ENCODE measurements at places on chromosomes 5 and 9.

DNA sequence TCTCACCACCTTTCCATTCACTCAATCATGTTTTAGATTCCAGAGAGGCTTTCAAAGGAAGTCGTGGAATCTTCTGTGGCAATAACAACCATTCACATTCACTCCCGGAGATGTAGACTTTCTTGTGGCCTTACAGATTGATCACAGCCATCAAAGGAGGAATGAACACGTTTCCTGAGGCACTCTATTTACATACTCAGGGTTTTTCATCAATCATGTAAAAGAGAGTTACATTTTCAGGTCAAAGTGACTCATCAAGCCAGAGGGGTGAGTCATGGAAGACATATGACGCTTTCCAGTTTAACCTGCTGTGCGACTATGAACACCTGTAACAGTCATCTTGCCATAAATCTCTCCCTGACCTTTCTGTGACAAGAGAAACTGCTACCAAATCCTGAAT lies 39.3 kb upstream of the RAD23B start:
- DNase-seq = no peak

GRCh38 chr5:180521101-180521500 lies 26.9 kb downstream of the CNOT6 start:
- no peak for DNase-seq

DNA sequence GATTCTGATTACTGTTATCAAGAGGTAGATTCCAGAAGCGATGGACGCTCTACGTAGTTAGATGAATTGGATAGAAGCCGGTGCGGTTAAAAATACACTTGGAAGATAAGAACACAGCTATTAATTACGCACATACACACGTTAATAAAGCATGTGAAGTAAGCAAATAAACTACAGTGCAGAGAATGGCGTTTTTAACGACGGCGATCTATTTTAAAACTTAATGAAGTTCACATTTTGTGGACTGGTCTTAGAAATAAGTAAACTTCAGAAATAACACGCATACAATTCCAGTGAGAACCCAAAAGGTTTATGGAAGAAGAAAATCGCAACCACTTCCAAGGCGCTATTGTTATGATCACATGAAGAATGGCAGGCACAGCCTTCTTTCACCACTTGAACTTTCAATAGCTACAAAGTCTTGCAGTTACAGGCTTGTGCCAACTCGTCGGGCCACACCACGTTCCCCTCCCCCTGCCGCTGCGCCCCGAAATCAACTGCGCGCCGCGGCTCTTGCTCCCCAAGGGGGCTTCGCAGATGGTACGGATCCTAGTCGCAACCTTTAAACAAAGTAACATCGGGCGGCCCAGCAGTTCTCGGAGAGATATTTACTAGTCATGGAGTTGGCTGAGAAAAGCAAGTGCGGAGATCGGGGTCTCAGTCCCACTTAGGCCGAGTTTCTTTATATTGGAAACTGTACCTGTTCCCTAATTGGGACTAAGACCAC lies 866 bp upstream of the SEMA6A start:
- DNase-seq = no peak

- no peak for DNase-seq
Measured at GRCh38 chr5:17230808-17231525, 13.5 kb downstream of the BASP1 start.

DNA sequence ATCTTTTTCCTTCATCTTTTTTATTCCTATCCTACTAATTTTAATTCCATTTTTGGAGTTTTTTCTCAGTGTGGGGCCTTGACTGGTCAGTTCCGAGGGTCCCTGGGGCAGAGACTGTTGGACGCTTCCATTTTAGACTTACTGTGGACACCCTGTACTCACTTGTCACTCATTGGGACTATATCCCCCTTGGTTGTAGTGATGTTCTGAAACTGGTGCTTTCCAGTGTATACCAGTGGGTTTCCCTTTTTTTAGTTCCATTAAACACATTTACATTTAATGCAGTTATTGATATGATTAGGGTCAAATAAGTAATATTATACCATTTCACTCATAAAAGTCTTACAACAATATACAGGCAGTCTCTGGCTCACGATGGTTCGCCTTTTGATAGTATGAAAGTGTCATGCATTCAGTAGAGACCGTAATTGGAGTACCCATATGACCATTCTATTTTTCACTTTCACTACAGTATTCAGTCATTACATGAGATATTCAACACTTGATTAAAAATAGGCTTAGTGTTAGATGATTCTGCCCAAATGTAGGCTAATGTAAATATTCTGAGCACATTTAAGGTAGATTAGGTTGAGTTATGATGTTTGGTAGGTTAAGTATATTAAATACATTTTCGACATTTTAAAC lies 46.0 kb downstream of the CNOT6 start:
- no peak for DNase-seq

DNA sequence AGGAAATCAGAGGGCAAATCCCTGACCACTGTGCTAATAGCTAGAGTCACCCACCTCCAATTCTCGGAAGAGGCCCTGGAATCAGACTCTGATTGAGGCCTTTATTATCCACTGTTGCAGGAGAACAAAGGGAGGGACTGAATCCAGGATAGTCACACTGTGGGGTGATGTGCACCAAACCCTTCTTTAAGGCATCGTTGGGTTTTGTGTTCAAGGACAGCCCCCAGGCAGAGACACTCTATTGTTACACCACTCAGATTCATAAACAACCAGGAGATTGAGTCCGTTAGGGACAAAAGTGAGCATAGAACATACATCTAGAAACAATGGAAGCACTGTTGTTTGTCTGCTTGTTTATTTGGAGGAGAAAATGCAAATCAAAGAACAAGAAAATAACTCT lies 124.6 kb upstream of the TBCA start:
- DNase-seq = no peak

DNA sequence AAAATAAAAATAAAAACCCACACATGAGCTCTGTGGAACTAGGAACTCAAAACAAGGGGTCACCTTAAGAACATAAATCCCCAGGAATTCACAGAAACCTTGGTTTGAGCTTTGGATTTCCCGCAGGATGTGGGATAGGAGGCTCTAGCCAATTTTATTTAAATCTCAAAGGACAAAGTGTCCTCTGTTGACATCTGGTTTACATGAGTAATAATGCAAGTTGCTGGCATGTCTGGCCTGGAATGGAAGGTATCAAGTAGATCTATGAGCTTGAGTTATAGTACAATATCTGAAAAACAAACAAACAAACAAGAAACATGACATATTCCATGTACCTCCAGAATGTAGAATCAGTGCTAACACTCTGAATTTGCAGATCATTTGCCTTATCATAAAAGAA lies 94.2 kb upstream of the SLIT3 start:
- no peak for DNase-seq

DNA sequence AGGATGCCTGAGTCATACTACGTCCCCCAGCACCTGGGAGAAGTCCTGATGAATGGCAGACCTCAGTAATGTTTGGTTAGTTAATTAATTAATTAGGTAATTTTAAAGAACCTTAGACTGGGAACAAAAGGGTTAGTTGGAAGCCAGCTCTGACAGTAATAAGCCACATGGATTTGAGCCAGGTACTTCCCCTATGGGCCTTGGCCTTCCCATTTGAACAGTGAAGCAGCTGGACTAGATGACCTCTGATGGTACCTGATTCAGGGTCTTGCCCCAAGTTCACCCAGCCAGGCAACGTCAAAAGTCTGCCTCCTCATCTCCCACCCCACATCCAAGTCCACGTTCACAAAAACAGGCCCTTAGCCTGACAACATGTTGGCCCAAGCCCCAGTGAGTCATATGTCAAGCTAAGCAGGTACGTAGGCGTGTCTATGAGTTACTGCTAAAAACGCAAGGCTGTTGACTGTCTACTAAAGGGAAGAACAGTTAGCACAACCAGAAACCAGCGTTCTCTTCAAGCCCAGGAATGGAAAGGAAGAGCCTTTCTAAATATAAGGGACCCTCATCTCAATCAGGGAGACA lies 303.2 kb downstream of the ACTL7B start:
- no peak for DNase-seq

- no peak for DNase-seq
Measured at GRCh38 chr9:33161589-33162132, 5.5 kb downstream of the B4GALT1 start.

DNA sequence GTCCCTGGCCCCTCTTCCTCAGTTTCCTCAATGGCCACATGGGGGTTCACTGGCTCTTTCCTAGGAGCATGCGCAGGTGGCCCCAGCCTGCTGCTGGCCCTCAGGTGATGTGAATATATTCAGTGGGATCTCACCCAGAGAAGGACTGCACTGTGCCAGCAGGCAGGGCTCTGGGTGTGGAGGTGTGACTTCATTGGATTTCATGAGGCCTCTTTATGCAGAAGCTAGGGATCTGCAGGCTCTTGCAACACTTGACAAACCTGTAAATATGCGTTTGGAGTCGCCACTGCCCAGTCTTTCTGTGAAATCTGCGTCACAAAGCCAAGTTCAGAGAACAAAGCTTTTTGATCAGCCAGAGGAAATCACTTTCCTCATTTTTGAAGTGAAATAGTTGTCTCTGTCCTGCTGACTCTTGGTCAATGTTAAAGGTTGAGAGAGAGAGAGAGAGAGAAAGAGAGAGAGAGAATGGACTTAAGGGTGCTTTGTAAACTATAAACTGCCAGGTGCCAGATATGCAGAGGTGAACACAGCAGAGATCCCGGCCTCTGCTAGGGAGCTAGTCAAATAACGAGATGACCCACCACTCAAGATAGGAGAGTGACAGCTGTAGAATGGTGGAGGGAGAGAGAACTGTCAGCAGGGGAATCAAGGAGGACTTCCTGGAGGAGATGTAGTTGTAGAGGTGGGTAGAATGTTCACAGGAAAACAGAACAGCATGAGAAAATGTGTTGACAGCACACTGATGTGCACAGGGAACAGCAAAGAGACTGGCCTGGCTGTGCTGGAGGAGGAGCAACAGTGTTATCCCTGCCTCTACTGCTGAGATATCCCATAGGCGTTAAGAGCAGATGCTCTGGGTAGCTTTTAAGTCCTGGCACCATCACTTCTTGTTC lies 167.0 kb upstream of the ZNF618 start:
- DNase-seq = no peak

GRCh38 chr9:23669776-23670175 lies 156.3 kb downstream of the ELAVL2 start:
- no peak for DNase-seq

DNA sequence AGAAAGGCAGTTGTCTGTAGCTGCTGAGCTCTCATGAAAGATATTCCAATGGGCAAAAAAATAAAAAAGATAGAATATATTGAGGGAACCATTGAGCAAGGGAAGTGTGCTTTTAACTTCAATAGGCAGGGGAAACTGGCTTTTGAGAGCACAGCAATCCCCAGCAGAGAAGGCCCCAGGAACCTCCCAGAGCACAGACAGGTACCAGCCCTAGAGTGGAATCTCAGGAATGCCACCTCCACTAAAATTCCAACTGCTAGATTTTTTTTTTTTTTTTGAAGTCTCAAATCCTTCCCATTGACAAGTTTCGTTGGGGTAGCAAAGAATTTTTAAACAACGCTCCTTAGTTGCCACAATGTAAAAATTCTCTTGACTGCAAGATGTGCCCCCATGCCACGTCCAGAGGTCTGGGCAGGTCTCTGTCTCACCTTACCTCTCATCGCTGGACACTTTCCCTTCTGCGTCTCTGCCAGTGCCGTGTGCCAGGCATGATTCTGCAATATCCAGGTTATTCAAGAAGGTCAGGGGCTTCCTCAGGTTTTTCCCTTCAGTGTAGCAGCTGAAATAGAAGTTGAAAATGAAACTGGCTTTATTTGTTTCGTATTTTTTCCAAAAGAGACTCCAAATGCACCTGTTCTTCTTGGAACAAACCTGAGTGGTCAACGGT lies 64.2 kb upstream of the IRX1 start:
- DNase-seq = no peak

DNA sequence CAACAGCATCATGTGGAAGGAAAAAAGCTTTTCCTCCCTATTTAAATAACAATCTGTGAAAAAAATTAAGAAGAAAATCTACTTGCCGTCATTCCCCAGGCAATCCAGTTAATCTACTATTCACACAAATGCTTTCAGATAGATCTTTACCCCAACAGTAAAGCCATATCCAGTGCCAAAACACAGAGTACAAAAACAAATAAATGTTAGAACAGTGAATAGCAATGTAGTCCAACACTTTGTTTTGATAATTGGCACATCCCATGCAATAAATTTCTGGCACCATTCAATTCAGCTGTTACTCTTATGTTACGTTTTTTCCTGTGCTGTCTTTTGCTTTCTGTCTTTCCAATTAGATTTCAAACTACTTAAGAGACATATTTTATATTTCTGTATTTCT lies 2245.5 kb upstream of the WWC1 start:
- no peak for DNase-seq

- DNase-seq = no peak
Measured at GRCh38 chr5:140145818-140146522, 20.2 kb downstream of the IGIP start.

DNA sequence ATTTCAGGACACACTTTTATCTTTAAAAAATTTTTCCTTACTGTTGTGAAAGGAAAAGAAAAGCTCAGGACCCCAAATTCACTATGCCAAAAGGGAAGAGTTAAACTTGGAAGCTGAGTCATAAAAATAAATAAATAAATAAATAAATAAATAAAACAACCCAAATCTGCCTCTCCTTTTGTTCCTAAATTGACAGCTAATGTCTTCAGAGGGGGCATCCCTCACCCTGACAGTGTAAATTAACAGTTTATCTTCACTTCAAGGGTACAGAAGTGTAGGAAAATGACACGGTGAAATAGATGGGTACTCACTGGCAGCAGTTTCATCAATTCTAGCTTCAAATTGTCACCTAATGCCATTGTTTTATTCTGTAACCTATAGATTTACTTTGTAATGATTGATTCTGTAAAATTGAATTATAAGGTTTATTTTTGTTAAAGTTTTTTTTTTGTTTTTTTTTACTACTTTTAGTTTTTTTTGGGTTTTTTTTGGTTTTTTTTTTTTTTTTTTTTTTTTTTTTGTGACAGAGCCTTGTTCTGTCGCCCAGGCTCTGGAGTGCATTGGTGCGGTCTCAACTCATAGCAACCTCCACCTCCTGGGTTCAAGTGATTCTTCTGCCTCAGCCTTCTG lies 18.5 kb upstream of the ANXA1 start:
- DNase-seq = no peak

DNA sequence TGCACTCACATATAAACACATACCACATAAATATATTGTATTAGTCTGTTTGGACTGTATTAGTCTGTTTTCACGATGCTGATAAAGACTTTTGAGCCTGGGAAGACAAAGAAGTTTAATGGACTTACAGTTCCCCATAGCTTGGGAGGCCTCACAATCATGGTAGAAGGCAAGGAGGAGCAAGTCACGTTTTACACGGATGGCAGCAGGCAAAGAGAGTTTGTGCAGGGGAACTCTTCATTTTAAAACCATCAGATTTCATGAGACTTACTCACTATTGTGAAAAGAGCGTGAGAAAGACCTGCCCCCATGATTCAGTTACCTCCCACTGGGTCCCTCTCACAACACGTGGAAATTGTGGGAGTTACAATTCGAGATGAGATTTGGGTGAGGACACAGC lies 133.4 kb downstream of the FER start:
- DNase-seq = no peak

- no peak for DNase-seq
Measured at GRCh38 chr5:174610968-174611367, 113.4 kb upstream of the MSX2 start.
